Regular cardiac myocyte (primary cell): ENCODE measurements at places on chromosomes 11 and 22. TPM values are rescaled to one million over a fixed set of nuclear protein-coding genes. Genes with fewer than 3 reads are reported as not detected.

Gene MS4A3
- not detected in 2 replicates for total RNA-seq

Gene SCN2B
- total RNA-seq, result not detected in 2 replicates

Gene PPARA
- 10.5 and 16.9 TPM in 2 replicates for total RNA-seq

Gene SNX32
- 0.38 and 2.5 TPM in 2 replicates for total RNA-seq

Gene TOLLIP
- total RNA-seq, result 21.4 and 27.4 TPM in 2 replicates

Gene SOX6
- total RNA-seq, result 0.28 and 0.38 TPM in 2 replicates

Gene GSTT2B
- 0.85 and 4.2 TPM in 2 replicates for total RNA-seq

Gene ELFN2
- total RNA-seq, result under 0.01 TPM in 1 of 2 replicates, not detected in the other
